ENCODE measurements at places on chromosomes 5 and 9.

GRCh38 chr9:4706971-4707622 is 27.7 kb downstream of the CDC37L1 start:
- no peak for DNase-seq

- no peak for DNase-seq
Observed at GRCh38 chr5:42396111-42396510, 27.1 kb upstream of the GHR start.

DNA sequence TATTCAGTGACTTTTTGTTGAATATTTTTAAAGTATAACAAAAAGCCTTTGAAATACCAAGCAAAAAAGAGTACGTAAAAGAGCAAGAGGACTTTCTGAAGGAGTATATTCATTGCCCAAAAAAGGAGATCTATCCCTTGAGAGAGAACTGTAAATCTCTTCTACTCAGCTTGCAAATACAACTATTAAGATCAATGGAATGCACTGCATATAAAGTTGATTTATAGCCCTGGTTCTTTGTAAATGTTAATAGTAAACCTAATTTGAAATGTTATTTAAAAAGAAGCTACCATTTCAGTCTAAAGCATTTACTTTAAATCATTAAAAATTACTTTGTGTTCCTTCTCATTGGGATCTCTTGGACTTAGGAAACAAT is 168.1 kb downstream of the PDE4D start:
- DNase-seq = no peak

GRCh38 chr5:173231996-173232498 is 3.0 kb downstream of the NKX2-5 start:
- DNase-seq = no peak

Data from activated CD8-positive, alpha-beta memory T cell treated with anti-CD3 and anti-CD28 coated beads, Interleukin-2, amount 50 U/mL, for 4 hours (primary cell).